ENCODE measurements at places on chromosomes 5 and 9. TPM values are rescaled to one million over a fixed set of nuclear protein-coding genes. Genes with fewer than 3 reads are reported as not detected.
A peak's percentile ranks its signal among the peaks of the same experiment; 100 is the strongest.

- DNase-seq, result no peak
Measured at GRCh38 chr5:112318346-112318745, 100.7 kb downstream of the EPB41L4A start.

DNA sequence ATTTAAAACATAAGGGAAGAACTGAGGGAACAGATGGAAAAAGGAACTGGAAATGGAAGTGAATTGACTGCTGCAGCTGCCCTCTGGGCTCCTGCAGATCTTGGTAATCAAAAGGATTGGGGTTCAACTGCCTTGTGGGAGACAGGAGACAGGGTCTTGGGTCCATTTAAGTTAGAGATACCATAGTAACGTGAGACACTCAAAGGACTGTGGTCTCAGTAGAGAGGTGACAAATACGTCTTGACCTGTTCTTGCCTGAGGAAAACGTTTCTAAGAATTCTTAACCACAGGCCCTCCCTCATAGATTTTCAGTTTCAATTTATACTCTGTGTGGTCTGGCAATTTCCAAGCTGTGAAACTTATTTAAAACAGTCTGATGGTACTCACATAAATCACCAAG is 100.8 kb upstream of the DHFR start:
- DNase-seq, result no peak

DNA sequence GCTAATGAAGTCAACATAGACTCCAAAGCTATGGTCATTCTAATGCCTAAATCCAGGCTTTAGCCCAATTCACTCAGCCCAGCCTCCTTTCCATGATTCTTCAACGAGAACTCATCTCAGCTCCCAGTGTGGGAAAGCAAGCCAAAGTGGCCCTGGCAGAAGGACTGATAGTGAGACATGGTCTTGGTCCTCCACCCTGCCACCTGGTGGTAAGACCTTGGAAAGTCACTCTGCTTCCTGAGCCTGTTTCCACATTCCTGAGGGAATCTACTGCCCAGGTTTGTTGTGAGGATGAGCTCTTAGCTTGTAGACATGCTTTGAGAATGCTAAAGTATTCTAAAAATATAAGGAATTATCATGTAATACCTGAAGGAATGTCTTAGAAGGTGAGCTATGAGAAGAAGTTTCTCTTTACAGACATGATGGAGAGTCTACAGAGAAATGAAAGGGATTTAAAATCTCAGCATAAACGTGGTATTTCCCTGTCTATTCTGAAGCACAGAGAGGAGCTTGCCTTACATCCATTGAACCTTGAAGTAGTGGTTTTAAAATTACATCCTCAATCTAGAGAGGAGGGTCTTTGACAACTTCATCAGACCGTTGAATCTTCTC is 173.5 kb downstream of the TRIM32 start:
- peak; percentile 51 for DNase-seq

- no peak for DNase-seq
Measured at GRCh38 chr5:42988568-42988967, 51.6 kb downstream of the ANXA2R start.

ENG gene
- 10.6 TPM for total RNA-seq

PCDHB2 gene
- total RNA-seq, result 0.80 TPM

Measured in transverse colon (tissue), 4 donors.